ENCODE measurements at places on chromosomes 11 and 22.

- no peak for DNase-seq
These were observed 454 bp upstream of the OTUB1 start for GRCh38 chr11:63985812-63986155.

GRCh38 chr22:24523873-24524272 is 28.7 kb downstream of the UPB1 start:
- no peak for DNase-seq

GRCh38 chr11:44977493-44977984 is 26.9 kb upstream of the TP53I11 start:
- DNase-seq, result no peak

DNA sequence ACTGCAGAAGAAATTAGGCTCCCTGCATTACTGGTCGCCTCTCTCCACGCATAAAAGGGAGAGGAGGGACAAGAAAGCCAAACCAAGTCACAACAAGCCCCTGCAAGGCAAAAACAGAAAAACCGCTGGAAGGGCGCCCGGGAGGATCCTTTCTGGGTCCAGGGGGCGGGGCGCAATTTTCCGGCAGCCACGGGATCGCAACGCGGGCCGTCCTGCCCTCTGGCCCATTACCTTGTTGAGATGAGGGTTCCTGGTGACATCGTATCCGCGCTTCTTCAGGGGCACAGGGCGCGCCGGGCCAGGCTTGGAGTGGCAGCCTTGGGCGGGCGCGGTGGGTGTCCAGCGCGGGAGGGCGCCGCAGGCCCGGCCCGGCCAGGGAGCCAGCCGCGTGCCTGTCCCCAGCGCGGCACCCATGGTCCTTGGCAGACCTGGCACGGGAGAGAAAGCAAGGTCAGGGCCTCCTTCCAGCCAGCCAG is 847 bp downstream of the ME3 start:
- DNase-seq, result no peak

GRCh38 chr22:38186429-38186828 is 4.8 kb upstream of the PLA2G6 start:
- no peak for DNase-seq

DNA sequence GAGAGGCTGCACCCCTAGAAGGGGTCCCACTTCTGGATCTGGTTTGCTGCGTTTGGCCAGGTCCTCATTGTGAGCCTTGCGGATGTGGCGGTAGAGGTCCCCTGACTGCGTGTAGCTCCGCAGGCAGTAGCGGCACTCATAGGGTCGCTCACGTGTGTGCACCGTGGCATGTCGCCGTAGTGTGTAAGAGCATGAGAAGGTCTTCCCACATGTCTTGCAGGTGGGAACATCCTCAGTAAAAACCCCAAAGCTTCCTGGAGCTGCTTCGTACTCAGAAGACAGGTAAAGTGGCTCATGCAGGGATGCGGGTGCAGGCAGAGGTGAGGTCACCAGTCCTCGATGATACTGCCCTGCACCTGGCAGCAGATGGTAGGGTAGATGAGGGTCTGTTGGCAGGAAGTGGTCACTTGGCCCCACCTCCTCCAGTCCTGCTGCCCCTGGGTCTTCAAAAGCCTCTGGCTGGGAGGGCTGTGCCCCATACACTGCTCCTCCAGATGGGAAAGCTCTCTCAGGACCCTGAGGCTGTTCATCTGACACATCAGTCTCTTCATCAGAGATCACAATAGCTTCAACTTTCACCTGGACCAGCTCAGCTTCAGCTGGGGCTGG is 1.7 kb downstream of the ZBTB3 start:
- no peak for DNase-seq

- no peak for DNase-seq
These were observed 108.7 kb upstream of the CD82 start for GRCh38 chr11:44456544-44457300.
